ENCODE measurements at places on chromosomes 6 and 20.

DNA sequence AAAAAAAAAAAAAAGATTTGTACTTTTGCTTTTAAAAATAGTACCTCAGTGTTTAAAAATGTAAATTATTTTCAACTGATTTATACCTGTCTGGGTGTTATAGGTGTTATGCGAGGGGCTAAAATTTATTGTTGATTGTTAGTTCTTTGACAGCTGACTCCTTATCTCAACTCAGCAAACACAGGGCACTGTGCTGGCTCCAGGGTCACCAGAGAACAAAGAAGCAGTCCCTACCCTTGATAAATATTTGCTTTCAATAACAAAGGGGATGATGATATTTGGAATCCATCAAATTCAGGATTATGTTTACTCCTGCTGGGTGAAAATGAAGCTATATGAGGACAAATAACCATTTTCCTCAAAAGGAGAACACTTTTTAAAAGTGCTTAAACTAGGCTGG lies 34.2 kb upstream of the KAT14 start:
- no peak for DNase-seq

DNA sequence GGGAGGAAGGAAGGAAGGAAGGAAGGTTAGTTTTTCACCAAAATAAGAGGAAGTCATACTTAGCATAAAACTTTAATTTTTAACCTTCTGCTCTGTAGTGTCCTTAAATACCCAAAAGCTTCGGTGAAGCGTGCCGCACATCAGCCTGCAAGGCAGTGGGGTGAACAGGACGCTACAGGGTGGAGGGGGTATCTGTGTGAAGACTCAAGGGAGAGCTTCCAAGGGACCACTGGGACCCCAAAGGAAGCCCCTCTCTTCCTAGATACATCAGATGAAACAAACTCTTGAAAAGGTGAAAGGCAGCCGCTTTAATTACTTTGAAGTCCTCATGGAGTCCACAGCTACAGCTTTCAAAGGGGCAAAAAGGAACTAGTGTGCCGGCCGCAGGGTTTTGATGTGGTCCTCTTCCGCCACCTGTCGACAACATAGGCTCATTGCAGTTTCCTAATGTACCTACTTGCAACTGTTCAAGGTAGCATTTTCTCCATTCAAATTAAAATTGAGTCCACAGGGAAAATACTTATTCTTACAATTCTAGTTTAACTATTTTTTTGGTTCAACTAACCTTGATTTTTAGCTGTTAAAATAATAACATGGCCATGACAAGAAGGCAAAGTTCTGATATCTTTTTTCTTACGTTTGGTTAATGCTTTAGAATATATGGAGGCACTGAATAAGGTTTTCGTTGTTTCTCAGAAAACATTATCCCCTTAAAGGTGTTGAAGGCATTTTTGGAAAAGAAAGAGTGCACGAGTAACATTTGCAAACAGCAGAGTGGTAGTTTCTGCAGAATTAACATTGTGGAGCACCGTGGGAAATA lies 135.0 kb upstream of the RIPOR2 start:
- DNase-seq, result peak; percentile 95

GRCh38 chr6:135147637-135148592 lies 33.2 kb upstream of the MYB start:
- DNase-seq, result no peak

GRCh38 chr20:20411836-20412235 lies 43.9 kb downstream of the INSM1 start:
- no peak for DNase-seq

- DNase-seq, result no peak
Measured at GRCh38 chr6:56775498-56776166, 132.9 kb upstream of the DST start.

GRCh38 chr20:38847840-38848239 lies 42.3 kb downstream of the PPP1R16B start:
- DNase-seq, result no peak

GRCh38 chr6:130019326-130020072 lies 1.1 kb downstream of the L3MBTL3 start:
- DNase-seq, result peak; percentile 61

- no peak for DNase-seq
Measured at GRCh38 chr6:156977527-156978291, 200.5 kb downstream of the ARID1B start.

DNA sequence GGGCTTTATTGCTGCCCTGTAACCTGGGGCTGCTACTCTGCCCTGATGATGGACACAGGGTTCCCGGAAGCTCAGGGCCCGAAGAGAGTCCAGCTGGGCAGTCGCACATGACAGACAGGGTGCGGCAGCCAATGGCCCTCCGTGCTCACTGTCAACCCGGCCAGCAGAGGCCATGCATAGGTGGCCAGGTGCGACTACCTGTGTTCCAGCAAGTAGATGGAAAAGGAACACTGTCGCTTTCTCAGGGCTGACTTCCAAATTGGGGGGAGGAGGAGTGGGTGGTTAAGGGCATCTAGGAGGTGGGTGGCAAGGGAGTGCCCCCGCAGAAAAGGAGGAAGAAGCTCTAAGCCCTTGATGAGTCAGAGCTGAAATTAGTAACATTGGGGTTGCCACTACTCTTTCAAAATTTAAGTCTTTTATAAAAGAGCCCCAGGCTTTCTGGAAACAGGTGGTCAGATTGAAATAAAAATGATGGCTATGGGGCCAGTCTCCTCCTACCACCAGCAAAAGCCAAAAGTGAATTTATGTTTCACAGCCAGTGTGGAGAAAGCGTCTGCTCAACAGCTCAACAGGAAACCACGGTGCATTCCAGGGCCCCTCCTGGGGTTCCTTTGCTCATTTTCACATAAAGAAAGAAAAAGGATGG lies 2.3 kb upstream of the RAMACL start:
- DNase-seq, result peak; percentile 74

DNA sequence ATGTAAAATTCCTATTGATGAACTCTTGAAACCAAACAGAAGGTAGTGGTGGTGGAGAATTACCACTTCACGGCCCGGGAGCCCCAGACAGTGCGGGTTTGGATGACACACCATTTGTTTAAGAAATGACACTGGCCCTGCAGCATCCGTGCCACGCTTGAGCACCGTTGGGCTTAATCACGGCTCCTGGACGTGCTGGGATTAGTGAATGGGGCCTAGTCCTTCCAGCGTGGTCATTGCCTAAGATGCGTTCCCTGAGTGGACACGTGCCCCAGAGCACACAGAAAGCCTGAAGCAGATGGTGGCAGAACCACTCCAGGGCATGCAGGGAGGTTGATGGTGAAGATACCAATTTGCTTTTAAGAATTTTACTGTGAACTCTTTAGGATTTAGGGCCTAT lies 14.5 kb downstream of the STX16 start:
- DNase-seq, result no peak

- no peak for DNase-seq
Measured at GRCh38 chr6:37514321-37514771, 14.7 kb upstream of the CCDC167 start.

DNA sequence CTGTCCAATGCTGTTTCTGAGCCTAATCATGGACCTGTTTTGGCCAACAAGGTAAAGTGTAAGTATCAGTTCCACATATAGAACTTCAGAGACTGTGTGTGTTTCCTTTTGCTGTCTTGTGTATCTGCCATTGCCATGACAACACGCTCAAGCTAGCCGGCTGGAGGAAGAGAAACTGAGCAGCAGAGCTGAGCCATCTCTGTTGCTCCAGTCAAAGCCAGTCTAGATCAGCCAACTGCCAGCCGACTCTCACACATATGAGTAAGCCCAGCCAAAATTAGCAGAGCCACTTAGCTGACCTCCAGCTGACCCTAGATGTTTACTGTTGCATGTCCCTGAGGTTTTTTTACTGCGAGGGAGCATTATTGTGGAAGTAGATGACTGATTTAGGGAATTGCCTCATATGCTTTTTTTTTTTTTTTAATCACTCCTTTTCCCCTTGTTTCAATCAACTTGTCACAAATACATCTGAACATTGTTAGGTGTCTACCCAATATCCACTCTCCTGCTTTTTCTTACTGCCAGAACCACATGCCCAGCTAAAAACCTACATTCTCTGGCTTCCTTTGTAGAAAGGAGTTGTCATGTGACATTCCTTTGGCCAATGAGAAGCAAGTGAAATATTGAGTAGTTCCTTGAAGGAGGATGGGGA lies 304.3 kb upstream of the SUPT3H start:
- peak; percentile 95 for DNase-seq

DNA sequence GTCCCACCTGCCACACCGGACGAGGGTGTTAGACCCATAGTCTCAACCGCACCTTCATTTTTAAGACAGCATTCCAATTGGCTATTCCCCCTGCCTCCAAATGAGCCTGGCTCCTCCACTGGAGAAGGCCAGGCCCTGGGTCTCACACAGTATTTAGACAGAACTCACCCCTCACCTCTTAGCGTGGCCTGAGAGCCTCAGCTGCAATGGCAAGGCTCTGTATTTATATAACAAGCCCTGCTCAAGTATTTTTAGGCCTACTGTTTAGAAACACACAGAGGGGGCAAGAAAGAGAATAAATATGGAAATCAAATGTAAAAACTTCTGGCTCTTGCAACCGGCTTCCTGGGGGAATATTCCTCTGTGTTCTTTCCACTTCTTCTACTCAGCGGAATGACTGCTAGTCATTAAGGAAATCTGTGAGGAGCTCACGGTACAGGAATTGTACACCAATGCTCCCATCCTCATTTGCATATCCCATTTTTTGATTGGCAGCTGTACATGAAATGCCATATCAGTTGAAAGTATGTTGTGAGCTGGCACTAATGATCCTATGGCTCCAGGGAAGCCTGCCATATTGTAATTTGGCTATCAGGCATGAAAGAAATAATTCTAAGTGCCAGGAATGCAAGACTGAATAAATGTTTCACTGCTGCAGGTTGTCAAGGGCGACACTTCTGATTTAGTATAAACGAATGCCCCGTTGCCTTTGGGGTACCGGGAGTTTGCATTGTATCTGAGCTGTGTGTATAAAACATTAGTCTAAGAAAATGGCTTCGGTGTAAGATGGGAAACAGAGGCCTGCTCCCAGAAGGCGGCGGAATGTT lies 207.5 kb downstream of the ZNF217 start:
- DNase-seq, result no peak

DNA sequence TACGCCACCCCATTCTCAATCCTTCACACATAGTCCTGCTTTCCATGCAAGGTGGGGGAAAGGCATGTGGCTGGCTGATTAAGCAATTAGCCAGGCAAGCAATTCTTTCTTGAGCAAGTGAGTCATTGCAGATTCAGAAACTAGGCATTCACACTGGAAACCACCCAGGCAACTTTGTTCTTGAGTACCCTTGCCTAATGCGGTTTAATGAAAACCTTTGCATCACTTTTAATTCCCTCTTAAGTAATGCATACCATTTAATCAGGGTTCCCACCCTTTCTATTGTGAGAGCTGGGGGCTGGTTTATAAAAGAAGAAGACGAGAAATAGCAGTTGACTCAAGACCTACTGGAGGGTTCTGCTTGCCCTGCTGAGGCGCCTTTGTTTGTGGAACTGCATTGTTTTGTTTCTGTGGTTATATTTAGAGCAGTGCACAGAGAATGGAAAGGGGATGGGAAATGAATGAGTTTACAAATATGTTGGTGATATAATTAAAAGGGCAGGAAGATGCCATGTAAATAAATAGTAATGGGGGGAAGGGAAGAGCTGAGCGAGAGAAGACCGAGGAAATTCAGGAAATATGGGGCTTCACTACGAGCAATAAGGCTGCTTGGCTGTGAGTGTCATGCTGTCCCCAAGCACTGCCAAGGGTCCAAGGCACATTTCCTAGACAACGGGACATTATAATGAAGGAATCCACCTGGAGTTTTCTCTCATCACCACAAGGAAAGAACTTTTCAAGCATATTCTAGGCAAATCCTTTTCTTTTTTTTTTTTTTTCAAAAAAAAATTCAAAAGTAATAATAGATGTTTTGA lies 48.8 kb upstream of the TSHZ2 start:
- no peak for DNase-seq

- no peak for DNase-seq
Measured at GRCh38 chr6:28766426-28766825, 157.4 kb downstream of the TRIM27 start.

GRCh38 chr20:49335476-49335875 lies 57.6 kb upstream of the ZNFX1 start:
- DNase-seq, result no peak

- DNase-seq, result peak; percentile 53
Measured at GRCh38 chr20:33653900-33654596, 8.1 kb upstream of the C20orf144 start.

DNA sequence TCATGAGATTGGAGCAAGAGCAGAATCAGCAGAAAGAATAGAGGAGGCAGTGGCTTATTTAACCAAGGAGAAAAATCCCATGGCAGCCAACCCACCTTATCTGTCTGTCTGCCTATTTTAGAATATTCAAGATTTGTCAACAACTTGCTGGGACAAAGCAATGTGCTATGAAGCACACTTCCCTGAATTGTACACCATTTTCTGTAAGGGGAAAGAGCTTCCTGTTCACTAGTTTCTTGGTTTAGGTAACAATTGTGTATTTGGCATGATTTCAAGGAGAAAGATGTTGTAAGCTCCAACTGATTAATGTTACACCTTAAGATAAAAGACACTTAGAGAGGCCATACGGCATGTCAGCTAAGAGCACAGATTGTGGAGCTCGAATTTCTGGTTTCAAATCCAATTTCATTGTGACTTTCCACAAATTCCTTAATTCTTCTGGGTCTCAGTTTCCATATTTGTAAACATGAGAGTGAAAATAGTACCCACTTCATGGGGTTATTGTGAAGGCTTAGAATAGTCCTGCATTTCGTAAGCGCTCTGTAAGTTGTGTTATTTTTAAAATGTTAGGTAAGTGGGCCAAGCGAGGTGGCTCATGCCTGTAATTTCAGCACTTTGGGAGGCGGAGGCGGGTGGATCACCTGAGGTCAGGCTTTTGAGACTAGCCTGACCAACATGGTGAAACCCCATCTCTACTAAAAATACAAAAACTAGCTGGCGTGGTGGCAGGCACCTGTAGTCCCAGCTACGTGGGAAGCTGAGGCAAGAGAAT lies 4.8 kb upstream of the MUC22 start:
- DNase-seq, result no peak

DNA sequence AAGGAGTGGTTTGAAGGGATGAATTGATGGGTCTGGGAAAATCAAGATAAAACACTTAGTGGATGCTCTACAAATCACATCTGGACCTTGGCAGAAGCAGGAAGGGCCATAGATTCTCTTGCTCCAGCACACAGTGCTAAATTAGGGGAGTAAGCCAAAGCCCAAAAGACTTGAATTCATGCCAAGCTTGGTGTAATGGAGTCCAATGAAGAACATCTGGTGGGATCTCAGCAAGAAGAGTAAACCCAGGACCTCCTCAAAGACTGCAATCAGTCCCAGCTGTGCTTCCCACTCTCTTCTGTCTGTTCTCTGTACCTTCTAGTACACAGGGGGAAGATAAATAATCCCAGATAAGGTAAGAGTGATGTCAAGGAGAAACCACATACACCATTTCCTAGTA lies 683.4 kb downstream of the RNF144B start:
- DNase-seq, result no peak

All from Karpas-422 (cell line).